ENCODE measurements at places on chromosomes 6 and 20.

DNA sequence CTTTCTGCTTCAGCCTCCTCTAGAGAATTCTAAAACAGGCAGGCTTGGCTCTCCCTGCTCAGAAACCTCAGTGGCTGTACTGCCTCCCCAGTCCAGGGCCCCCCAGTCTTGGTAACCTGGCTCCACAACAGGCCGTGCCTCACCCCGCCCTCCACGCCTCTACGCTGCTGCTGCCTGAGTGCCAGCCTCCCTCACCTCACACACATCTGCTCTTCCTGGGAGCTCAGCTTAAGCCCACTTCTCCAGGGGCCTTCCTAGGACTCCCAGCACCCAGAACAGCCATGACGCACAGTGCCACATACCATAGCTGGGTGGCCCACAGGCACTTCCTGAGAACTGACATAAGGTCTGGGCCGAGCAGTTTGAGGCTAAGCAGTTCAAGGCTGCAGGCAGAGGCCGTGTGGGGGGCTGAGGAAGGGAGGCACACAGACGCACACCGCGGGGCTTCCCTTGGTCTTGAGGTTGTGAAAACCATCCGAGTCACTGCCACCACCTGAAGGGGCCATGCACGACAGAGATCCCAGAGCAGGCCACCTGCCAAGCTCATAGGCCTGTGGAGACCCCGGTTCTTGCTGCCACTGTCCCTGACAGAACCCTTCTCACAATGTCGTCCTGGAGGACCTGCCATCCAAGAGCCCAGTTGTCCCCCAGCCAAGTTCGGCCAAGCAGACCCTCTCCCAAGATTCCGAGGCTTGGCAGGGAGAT is 42.6 kb downstream of the DSTN start:
- no peak for DNase-seq

DNA sequence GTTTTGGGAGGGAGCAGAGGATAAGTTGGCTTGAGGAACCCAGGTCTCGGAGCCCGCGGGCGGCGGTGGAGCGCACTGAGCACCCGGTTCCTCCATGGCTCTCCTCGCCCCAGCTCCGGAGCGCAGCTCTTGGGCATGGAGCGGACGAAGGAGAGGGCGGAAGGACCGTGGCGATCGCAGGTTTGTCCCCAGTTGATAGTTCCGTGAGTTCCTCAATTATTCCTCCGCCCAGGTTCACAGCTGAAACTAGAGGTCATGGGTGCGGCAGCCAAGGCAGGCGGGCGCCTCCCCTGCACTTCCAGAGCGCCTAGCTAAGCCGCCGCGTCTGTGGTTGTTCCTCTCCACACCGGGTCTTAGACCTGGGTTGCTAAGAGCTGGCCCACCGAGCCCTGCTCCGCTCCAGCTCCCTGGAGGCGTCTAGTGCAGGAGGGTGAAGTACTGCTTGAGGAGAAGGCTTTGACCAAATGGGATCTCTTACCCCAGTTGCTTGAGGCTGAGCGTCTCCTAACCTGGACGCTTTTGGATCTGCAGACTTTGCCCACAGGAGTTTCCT is at the start of gene HTR1B:
TSS of gene HTR1B (minus strand) at position 184 of the 553 bp plus-strand sequence. CDS start at position 96, 88 bp downstream.
- DNase-seq, result peak; percentile 39

DNA sequence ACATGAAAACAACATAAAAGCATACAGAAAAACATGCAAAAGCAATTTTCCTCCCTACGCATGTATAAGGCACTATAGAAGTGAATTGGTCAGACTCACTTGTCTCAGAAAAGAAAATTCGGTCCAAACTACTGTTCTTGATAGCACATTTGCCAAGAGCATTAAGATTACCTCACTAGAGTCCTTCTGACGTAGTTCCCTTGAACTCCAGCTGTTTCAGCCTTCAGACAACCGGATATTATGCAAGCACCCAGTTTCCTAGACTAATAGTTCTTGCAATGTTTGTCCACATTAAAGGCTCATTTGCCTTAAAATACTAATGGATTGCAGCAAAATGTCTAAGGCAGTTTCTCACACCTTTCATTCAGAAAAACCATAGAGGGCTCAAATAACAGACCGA is 2.5 kb upstream of the CASS4 start:
- no peak for DNase-seq

DNA sequence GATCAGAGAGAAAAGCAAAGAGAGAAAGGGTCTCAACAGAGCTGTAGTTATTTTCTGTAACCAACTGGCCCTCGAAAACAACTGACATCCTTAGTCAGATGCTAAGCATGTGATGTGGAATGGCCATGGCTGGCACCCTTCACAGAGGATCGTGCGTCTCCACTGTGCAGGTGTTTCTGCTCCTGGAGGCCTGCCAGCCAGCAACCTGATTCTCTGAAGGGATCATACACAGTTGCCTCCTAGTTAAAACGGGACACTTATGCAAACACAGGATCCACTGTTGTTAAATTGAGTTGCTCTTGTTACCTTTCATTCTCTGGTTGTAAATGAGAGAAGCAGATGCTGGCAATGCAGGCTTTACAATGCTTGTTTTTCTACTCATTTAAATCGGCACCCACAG is 148.5 kb downstream of the HDGFL1 start:
- peak; percentile 63 for DNase-seq
